NCI-H526 treated with DMSO at 0.1 percent for 48 hours (cell line): ENCODE measurements at places on chromosomes 1 and 21.

GRCh38 chr21:34684174-34684876 is 15.5 kb downstream of the CLIC6 start:
- no peak for DNase-seq

- DNase-seq = peak; percentile 88
Measured at GRCh38 chr21:28884976-28885852, 107.5 kb downstream of the LTN1 start.

DNA sequence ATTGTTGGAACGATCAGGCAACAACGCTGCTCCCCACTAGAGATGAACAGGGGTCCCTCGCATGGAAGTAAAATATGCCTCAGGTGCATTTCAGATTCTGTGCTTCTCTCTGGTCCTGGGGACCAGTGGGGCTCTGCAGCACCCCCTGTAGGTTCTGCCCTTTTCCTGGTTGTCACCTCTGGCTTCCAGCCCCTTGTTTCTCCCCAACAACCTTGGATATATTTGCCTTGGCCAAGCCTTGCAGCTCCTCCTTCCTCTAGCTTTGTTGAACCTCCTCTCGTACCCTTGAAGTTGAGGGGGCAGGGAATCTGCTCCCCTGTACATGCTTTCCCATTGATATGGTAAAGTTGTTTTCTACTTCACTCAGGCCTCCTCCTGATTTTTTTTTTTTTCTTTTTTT is 5.4 kb upstream of the RGSL1 start:
- DNase-seq = no peak

DNA sequence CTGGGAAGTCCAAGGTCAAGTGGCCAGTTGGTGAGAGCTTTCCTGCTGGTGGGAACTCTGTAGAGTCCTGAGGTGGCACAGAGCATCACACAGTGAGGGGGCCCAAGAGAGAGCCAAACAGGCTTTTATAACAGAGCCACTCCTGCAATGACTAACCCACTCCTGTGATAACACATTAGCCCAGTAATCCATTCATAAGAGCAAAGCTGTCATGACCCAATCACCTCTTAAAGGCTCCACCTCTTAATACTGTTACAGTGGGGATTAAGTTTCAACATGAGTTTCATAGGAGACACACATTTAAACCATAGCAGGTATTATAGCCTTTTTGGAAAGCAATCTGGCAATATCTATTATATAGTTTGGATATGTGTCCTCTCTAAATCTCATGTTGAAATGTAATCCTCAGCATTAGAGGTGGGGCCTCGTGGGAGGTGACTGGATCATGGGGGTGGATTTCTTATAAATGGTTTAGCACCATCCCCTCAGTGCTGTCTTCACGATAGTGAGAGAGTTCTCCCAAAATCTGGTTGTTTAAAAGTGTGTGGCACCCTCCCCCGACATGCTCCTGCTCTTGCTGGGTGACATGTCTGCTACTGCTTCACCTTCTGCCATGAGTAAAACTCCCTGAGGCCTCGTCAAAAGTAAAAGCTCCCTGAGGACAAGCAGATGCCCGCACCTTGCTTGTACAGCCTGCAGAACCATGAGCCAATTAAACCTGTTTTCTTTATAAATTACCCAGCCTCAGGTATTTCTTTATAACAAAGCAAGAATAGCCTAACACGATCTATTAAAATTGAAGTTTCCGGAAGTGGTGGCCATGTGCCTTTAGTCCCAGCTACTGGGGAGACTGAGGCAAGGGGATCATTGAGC is 64.5 kb downstream of the CD58 start:
- no peak for DNase-seq

GRCh38 chr1:67429011-67429527 is 1.1 kb downstream of the SERBP1 start:
- peak; percentile 15 for DNase-seq

- DNase-seq = no peak
Measured at GRCh38 chr1:15786581-15786980, 20.9 kb downstream of the UQCRHL start.
